ENCODE measurements at places on chromosomes 13 and 19. TPM values are rescaled to one million over a fixed set of nuclear protein-coding genes. Genes with fewer than 3 reads are reported as not detected.

Gene TUBA3C
- not detected for total RNA-seq

Gene SIGLEC6
- total RNA-seq: 0.85 TPM

DNA sequence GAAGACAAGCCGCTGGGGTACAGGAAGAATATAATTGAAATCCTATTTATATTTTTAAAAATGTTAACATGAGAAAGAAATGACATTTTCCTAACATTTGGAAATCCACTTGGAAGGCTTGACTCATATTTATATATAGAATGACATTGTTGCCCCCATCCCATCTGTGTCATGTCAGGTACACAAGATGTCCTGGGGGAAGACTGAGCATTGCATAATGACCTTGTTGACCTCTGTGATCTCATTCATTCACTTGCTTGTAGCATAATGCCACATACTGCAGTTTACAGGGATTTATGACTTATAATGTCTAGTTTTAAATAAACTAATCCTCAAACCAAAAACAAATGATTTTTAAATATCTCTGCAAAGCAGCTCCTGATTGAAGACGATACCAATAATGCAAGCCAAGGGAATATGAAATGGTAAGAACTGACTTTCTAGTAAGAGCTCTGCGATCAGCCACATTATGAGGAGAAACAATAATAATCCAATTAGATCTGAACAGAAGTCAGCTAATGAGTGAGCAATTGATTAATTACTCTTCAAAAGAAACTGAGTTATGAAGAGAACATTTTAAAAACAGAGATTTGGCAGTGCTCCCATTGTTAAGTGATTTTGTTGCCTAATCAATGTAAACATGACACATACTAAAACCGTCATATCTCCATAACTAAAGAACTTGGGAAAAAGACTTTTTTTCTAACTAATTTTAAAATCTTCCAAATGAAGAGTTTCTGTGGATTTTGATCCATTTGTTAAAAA, 21.2 kb upstream of the VWA8 start:
- DNase-seq: no peak

DNA sequence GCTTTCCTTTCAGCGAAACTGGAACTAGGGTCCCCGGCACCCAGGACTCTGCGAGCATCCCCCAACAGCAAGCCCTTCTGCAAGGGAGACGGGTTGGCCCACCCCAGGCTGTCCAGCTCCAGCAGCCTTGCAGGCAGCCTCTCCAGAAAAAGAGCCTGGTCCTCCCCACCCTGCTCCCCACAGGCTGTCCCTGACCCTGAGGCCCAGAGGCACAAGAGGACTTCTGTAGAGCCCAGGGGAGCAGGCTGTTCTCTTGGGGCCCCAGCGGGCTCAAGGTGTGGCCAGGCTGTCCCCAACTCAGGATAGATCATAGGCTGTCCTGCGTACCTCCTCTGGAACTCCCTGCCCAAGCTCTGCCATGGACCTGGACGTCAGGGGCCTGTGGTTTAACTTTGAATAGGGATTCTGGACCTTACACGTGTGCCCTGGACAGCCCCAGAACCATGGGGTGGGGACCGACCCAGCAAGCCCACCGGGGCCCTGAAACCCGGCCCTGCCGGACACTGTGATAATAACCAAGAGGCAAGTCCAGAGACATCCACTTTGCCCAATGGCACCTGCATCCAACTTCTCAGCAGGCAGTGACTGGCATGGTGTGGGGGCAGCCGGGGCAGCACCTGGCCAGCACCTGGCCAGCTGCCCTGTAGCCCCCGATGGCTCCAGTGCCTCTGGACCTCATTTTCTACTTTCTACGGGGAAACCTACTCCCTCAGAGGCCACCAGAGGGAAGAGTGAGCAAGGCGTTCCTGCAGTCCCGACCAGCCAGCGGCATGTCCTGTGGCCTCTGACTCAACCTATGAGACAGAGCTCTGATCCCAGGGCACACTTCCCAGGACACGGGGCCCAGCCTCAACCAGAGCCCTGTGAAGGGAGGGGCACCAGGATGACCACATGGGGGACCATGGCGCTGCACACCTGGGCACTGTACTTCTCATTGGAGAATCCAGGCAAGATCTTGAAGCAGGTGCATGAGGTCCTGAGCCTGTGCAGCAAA, 50.9 kb upstream of the TPM4 start:
- DNase-seq: peak; percentile 42

DNA sequence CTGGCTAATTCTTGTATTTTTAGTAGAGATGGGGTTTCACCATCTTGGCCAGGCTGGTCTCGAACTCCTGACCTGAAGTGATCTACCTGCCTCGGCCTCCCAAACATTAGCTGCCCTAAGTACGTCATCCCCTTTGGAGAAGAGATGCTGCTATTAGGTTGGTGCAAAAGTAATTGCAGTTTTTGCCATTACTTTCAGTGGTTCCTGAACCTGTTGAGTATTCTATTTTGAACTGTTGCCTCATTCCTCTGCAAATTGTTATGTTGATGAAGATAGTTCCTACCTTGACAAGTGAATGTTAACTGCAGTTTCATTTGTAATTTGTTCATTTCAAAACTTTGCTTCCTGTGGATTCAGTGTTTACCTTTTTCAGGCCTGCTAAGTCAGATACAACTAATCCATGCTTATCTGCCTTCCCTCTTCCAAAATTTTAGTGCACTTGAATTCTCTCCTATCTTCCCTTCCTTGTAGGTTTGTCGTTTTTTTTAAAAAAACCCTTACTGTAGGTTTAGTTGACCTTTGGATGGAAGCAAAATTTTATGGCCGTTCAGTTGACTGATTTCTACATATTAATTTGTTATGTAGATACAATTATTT, 24.0 kb downstream of the ZMYM2 start:
- DNase-seq: no peak

DNA sequence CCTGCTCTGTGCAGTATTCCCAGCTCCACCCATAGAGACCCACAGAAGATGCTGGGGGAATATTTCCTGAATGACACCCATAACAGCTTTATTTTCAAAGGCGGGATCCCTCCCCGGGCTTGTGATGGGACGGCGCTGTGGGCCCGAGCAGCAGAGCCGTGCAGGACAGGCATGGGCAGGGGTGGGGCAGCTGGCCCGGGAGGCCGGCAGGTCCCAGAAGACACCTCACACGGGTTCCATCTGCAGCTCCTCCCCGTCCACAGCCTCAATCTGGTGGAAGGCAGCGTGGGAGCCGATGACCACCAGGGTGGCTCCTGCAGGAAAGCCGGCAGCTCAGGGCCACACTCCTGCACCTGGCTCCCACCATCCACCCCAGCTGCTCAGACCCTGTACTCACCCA, 2.5 kb downstream of the RABAC1 start:
- peak; percentile 66 for DNase-seq

GRCh38 chr13:113589251-113589960, 4.9 kb downstream of the TFDP1 start:
- DNase-seq: no peak

DNA sequence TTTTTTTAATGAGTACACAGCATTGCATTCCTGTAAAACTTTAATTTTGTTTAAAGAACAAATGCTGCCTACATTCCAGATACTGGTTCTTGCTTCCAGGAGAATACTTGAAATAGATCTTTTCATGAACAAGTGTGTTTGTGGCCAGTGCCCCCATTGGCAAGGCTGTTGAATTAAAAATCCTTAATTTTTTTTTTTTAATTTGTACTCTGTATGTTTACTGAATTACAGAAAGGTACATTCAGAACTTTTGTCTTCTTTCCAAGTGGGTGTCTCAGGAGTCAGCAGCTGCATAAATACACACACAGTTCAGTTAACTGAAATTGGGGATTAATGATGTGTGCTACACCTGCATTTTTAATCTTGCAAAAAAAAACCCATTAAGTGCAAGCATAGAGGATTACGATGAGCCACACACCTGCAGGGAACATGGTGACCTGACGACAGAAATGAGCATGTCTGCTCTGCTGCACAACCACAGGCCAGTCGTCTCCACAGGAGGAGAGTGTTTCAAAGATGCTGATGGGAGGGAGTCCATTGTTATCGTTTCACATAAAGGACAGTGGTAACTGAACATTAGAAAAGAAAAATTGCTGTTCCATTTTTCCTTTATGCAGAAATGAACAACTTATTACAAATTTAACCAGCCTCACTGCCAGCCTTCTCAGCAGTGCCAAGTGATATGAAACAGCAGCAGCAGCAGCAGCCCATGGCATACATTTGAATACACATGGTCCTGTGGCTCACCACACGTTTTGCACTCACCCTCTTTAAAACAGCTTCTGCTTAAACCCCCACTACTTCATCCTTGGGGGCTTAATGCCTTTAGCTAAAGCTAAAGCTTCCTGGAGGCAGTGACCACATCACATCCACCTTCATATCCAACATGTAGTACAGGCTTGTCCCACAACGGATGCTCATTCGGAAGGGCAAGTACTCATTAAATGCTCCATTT, 72.3 kb upstream of the RFC3 start:
- DNase-seq: no peak

Gene CPB2
- total RNA-seq: not detected

DNA sequence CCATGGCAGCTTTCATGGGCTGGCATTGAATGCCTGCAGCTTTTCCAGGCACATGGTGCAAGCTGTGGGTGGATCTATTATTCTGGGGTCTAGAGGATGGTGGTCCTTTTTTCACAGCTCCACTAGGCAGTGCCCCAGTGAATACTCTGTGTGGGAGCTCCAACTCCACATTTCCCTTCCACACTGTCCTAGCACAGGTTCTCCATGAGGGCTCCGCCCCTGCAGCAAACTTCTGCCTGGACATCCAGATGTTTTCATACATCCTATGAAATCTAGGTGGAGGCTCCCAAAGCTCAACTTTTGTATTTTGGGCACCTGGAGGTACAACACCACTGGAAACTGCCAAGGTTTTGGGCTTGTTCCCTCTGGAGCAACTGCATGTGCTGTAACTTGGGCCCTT, 450.6 kb downstream of the LMO7 start:
- no peak for DNase-seq

Gene LNX2
- total RNA-seq: 26.1 TPM

Gene LYPD3
- 0.56 TPM for total RNA-seq

Gene ITPKC
- 24.5 TPM for total RNA-seq

DNA sequence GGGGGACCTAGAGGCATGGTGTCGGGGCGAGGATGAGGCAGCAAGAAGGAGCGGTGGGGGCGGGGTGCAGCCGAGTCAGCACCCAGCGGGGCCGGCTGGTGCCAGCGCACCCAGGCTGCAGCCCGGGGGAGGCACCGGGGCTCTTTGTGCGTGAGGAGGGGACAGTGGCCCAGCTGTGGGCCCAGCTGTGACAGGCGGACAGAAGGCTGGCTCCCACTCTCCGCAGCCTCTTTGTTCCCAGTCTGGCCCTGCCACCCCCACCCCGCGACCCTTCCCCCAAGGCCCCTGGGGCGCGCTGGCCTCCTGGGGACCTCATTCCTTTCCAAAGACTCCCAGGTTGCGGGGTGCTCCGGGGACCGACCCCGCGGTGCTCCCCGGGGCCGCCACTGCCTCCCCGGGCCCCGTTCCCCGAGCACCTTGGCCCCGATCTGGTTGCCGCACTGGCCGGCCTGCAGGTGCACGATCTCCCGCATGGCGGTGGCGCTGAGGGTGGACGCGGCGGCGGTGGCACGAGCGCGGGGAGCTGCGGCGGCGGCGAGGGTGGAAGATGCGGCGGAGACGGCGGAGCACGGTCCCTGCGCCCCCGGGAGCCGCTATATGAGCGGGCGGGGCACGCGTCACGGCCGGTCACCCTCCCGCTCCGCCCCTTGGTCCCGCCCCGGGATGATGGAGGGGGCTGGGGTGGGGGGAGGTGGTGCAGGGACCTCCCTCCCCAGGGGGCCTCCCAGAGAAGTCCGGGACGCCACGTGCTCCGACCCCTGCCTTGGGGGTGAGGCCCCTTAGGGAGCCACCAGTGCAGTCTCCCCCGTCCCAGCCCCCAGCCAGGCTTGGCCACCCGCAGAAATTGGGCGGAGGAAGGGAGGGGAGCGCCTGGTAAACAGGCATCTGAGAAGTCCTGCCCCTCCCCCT, at the start of gene TUBB4A:
Gene TUBB4A (minus strand): TSS at position 570 of the 909 bp plus-strand sequence. CDS start 97 bp downstream, at position 473.
- no peak for DNase-seq

Gene MBD3L2
- total RNA-seq: not detected

DNA sequence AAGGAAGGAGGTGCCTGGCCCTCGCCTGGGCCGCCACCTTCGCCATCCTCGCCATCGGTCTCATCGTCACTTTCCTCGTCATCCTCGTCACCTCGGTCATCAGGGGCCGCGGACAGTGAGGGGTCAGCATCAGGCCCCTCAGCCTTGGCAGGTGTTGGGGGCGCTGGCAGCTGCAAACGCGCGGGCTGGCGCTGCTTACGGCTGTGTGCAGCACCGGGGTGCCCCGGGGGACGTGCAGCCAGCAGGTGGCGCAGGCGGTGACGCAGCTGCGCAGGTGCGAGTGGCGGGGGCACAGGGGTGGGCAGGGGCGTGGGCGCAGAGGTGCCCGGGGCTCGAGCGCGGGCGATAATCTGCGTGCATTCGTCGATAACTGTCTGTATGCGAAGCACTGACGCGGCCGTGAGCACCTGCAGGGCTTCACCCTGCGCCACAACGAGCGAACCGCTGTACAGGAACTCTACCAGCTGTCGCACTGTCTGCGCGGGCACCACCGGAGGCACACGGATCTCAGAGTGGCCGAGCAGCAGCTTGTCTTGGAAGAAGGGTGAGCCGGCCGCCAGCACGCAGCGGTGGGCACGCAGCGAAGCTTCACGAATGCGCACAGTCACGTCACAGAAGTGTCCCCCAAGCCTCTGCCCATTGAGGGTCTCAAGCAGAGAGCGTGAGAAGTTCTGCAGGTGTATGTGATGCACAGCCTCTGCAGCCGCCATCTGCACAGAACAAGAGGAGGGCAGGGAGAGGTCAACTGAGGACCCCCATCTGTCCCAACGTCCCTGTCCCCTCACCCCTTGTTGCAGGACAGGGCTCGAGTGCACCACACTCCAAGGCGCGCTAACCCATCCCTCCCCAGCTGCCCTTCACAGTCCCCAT, 2.4 kb downstream of the ZBTB45 start:
- DNase-seq: no peak

DNA sequence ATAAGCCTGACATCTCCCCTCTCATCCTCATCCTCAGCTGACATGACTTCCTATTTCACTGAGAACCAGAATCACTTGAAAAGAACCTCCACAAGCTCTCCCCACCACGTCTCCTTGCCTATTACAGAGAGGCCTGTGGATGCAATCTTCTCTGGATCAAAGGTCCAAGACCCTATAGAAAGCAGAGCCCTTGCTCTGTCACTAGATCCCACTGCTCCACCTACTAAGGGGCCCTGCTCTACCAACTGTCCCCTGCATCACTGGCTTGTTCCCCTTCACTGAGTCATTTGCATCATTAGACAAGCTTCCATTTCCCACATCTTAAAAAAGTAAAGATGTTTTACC, 40.8 kb downstream of the RCBTB2 start:
- no peak for DNase-seq

DNA sequence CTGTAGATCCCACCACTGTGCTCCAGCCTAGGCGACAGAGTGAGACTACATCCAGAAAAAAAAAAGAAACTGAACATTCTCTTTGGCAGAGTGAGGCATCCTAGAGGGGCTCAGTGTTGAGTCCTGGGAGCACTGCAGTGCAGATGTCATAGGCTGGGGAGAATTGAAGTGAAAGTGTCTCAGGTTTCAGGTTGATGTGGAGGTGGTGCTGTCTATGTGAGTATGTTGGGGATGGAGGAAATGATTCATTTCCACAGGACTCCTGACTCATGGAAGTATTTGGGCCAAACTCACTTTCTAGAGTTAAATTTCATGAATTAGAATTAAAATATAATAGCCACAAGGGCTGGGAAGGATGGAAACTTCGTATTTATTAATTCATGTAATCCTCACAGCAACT, 134.4 kb upstream of the TSC22D1 start:
- no peak for DNase-seq
